Fibroblast of lung (primary cell): ENCODE measurements at places on chromosomes 2 and 18. TPM values are rescaled to one million over a fixed set of nuclear protein-coding genes. Genes with fewer than 3 reads are reported as not detected.

Gene GPR55
- total RNA-seq, result not detected in 2 replicates

Gene SYT4
- total RNA-seq, result not detected in 2 replicates

Gene PARD6G
- total RNA-seq, result 2.1 and 3.1 TPM in 2 replicates

Gene COL4A3
- total RNA-seq, result 0.26 and 0.33 TPM in 2 replicates

Gene CIB4
- not detected in 2 replicates for total RNA-seq

Gene C2orf80
- not detected in 2 replicates for total RNA-seq

Gene NEU4
- total RNA-seq, result under 0.01 TPM in 1 of 2 replicates, not detected in the other

Gene FOXI3
- total RNA-seq, result not detected in 2 replicates

Gene PAIP2B
- total RNA-seq, result 1.2 and 1.5 TPM in 2 replicates

Gene MTIF2
- 49.8 and 54.0 TPM in 2 replicates for total RNA-seq

Gene EVX2
- not detected in 2 replicates for total RNA-seq

Gene FAP
- total RNA-seq, result 81.9 and 96.1 TPM in 2 replicates

Gene CYBRD1
- 227 and 334 TPM in 2 replicates for total RNA-seq

Gene STARD6
- 0.33 TPM in 1 of 2 replicates, not detected in the other for total RNA-seq

Gene KCNIP3
- total RNA-seq, result 1.5 and 1.7 TPM in 2 replicates

Gene PDCD1
- not detected in 2 replicates for total RNA-seq

Gene ABHD1
- 0.17 and 0.26 TPM in 2 replicates for total RNA-seq

Gene EMILIN2
- total RNA-seq, result 11.1 and 18.0 TPM in 2 replicates

Gene UBE2E3
- total RNA-seq, result 43.1 and 57.5 TPM in 2 replicates

Gene PFN4
- 0.66 and 1.5 TPM in 2 replicates for total RNA-seq

Gene LYPD6
- total RNA-seq, result under 0.01 and 0.17 TPM in 2 replicates

Gene PEX13
- total RNA-seq, result 25.2 and 28.1 TPM in 2 replicates

Gene PRKAG3
- total RNA-seq, result 0.26 and 0.33 TPM in 2 replicates

Gene KATNAL2
- 3.8 and 4.6 TPM in 2 replicates for total RNA-seq

Gene SLC5A7
- total RNA-seq, result not detected in 2 replicates

Gene DSC2
- total RNA-seq, result under 0.01 TPM in 2 replicates

Gene BBS5
- 5.6 and 7.1 TPM in 2 replicates for total RNA-seq

Gene ST8SIA5
- total RNA-seq, result under 0.01 TPM in 2 replicates

Gene SLC9A4
- total RNA-seq, result not detected in 2 replicates

Gene ABCG8
- not detected in 2 replicates for total RNA-seq

Gene KIF3C
- 9.0 and 13.0 TPM in 2 replicates for total RNA-seq

Gene DOK1
- total RNA-seq, result 25.7 and 31.7 TPM in 2 replicates

Gene EPHA4
- total RNA-seq, result 12.8 and 21.0 TPM in 2 replicates

Gene TMEFF2
- total RNA-seq, result 0.26 and 0.33 TPM in 2 replicates

Gene CABYR
- total RNA-seq, result 5.6 and 14.0 TPM in 2 replicates

Gene COBLL1
- total RNA-seq, result 5.1 and 10.1 TPM in 2 replicates

Gene EML6
- total RNA-seq, result 0.26 and 1.3 TPM in 2 replicates

Gene AGXT
- total RNA-seq, result not detected in 2 replicates

Gene LONRF2
- under 0.01 TPM in 2 replicates for total RNA-seq

Gene SLC16A14
- 1.5 and 5.6 TPM in 2 replicates for total RNA-seq

Gene FIGN
- total RNA-seq, result 0.51 and 1.5 TPM in 2 replicates

Gene DPP10
- not detected in 2 replicates for total RNA-seq

Gene RAMP1
- 16.0 and 16.4 TPM in 2 replicates for total RNA-seq

Gene UGT1A8
- total RNA-seq, result not detected in 2 replicates

Gene FTCDNL1
- 2.3 and 3.6 TPM in 2 replicates for total RNA-seq

Gene MDH1B
- total RNA-seq, result 0.99 and 1.8 TPM in 2 replicates

Gene SLC9A2
- total RNA-seq, result not detected in 2 replicates

Gene PRPF40A
- 105 and 109 TPM in 2 replicates for total RNA-seq

Gene SULT1C2
- total RNA-seq, result under 0.01 and 0.26 TPM in 2 replicates

Gene PLCL1
- 0.83 and 1.3 TPM in 2 replicates for total RNA-seq

Gene GCG
- total RNA-seq, result not detected in 2 replicates

Gene TBR1
- total RNA-seq, result not detected in 2 replicates

Gene COL6A3
- total RNA-seq, result 1,525 and 1,534 TPM in 2 replicates
